Vagina (tissue), 2 donors: ENCODE measurements at places on chromosomes 1 and 21. TPM values are rescaled to one million over a fixed set of nuclear protein-coding genes. Genes with fewer than 3 reads are reported as not detected.

The ATAD3A gene
- 21.9 TPM for total RNA-seq

The SLAMF8 gene
- 1.5 TPM for total RNA-seq

The DENND2D gene
- total RNA-seq: 25.5 TPM

The HHIPL2 gene
- total RNA-seq: not detected

The NLRP3 gene
- 1.7 TPM for total RNA-seq

The PTPN22 gene
- total RNA-seq: 7.4 TPM

DNA sequence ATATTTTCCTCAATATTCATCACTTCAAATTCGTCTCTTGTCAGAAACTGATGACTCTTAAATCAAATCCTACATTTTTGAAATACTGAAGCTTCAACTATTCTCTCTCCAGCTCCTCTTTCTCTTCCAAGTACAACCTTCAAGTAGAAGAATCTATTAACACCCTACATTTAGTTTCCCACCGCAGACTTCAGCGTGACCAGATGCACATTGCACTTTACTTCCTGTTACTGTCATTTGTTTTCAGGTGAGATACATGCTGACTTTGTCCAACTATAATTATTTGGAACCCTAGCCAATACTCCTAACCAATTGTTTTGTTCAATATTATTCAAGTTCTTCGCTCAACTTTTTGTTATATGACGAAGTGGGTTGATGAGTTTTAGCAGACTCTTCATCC is 116.0 kb downstream of the MRPL39 start:
- no peaks in the 10 kb centered on the region for H3K4me1 ChIP-seq
- H3K27me3 ChIP-seq: no peaks in the 10 kb centered on the region
- no peaks in the 10 kb centered on the region for H3K36me3 ChIP-seq
- H3K4me3 ChIP-seq: no peak overlapping the region
- H3K27ac ChIP-seq: no peak overlapping the region
- no peak for DNase-seq

- no peaks in the 10 kb centered on the region for H3K36me3 ChIP-seq
- H3K27me3 ChIP-seq: no peaks in the 10 kb centered on the region
- no peak for DNase-seq
- H3K27ac ChIP-seq: no peak overlapping the region
- H3K4me1 ChIP-seq: peaks cover 19% of the 10 kb centered on the region
Observed at GRCh38 chr1:154611150-154611862, 3.3 kb upstream of the ADAR start.

DNA sequence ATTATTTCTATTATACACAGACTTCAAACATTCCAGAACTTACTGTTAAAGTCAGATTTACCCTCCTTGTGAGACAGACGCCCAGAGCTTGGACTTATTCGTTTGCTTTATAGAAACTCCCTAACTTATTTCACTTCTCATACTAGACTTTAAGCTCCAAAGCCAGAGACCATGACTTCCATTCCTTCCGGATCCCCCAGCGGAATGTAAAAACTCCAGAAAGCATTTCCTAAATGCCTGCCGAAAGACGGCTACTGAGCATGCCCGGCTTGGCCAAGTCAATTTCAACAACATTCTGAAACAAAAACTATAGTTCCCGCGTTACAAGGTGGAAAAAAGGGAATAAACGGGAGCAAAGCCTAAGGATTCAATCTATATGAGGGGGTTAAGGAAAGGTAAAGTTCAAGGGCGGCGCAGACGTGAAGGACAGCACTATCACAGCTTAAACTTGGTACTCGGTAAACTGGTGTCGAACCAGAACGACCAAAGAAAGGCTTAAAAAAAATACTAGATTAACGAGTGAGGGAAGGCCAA is 1.1 kb downstream of the USP48 start:
- no peak for DNase-seq
- H3K4me3 ChIP-seq: peak overlapping the region; percentile 71
- no peaks in the 10 kb centered on the region for H3K27me3 ChIP-seq
- H3K36me3 ChIP-seq: no peaks in the 10 kb centered on the region
- peak overlapping the region; percentile 99 for H3K27ac ChIP-seq
- H3K4me1 ChIP-seq: peaks cover 29% of the 10 kb centered on the region

DNA sequence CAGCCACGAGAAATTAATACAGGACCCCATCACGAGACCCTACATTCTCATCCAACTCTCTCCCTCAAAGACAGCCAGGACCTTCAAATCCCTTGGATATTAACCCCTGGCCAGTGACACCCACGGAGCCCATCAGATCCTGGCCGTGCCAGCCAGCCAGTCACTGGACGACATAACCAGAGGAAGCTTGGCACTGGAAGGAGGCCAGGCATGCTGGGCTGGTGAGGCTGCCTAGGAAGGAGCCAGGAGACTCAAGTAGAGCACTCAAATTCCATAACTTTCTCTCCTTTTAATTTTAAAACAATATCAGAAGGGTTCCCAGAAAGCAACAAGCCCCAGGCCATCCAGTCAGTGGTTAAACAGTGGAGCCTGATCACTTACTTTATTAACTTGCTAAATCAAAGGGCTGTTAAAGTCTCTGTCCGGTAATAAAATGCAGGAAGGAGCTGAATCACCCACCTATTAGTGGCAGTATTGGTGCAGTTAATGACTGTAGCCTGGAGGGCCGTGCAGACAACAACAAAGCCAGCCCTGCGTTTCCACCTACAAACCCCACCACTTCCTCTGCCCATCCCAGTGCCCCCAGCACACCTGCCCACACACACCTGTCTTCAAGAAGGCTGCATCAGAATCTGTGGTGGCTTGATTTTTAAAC is 78.0 kb downstream of the HIVEP3 start:
- H3K27me3 ChIP-seq: no peaks in the 10 kb centered on the region
- H3K4me3 ChIP-seq: no peak overlapping the region
- no peaks in the 10 kb centered on the region for H3K4me1 ChIP-seq
- no peak overlapping the region for H3K27ac ChIP-seq

GRCh38 chr1:66394603-66395002 is 139.3 kb upstream of the SGIP1 start:
- no peak overlapping the region for H3K4me3 ChIP-seq
- H3K27ac ChIP-seq: no peak overlapping the region
- H3K4me1 ChIP-seq: peaks cover 4% of the 10 kb centered on the region
- H3K27me3 ChIP-seq: no peaks in the 10 kb centered on the region

GRCh38 chr1:112982328-112982727 is 26.3 kb upstream of the SLC16A1 start:
- no peaks in the 10 kb centered on the region for H3K36me3 ChIP-seq
- H3K4me1 ChIP-seq: no peaks in the 10 kb centered on the region
- no peak overlapping the region for H3K27ac ChIP-seq
- no peak overlapping the region for H3K4me3 ChIP-seq
- DNase-seq: no peak

- H3K4me1 ChIP-seq: no peaks in the 10 kb centered on the region
- H3K27ac ChIP-seq: no peak overlapping the region
- H3K36me3 ChIP-seq: no peaks in the 10 kb centered on the region
- DNase-seq: no peak
Observed at GRCh38 chr1:34618381-34618780, 136.5 kb upstream of the GJB5 start.

- no peak overlapping the region for H3K27ac ChIP-seq
- no peak for DNase-seq
- H3K27me3 ChIP-seq: no peaks in the 10 kb centered on the region
- no peak overlapping the region for H3K4me3 ChIP-seq
- H3K4me1 ChIP-seq: no peaks in the 10 kb centered on the region
Observed at GRCh38 chr1:109605381-109605780, 14.0 kb downstream of the GNAT2 start.

DNA sequence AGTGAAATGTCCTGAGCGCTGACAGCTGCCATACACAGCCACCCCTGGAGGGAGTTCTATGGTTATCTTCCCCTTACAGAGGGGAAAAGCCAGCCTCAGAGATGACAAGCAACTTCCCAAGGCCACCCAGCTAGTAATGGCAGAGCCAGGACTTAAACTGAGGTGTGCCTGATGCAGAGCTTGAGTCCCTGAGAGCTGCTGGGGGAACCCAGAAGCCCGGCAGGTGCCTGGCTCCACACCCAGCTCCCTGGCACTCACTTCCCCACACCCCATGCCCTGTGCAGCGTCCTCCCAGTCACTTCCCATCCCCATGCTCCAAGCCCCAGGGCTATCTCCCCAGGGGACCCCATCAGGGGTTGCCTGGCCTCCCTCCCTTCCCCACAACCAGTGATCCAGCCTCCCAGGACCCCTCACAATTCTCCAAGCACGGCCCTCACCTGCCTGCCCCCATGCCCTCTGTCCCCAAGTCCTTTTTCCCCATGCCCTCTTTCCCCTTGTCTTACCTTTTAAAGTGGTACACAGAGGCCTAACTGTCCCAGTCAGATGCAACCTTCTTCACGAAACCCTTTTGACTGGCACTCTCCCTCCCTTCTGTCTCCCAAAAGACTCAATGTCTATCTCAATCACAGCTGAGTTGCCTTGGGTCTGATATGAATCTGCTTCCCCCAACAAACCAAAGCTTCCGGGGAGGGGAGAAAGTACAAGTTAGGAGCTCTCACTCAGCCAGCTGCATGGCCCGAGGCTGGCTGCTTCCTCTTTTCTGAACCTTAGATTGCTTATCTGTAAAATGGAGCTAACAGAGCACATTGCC is 39.8 kb upstream of the LRP8 start:
- no peak overlapping the region for H3K27ac ChIP-seq
- no peaks in the 10 kb centered on the region for H3K27me3 ChIP-seq
- DNase-seq: peak; percentile 77
- no peaks in the 10 kb centered on the region for H3K4me1 ChIP-seq
- H3K36me3 ChIP-seq: no peaks in the 10 kb centered on the region
- H3K4me3 ChIP-seq: no peak overlapping the region

GRCh38 chr1:187862506-187862905 is 1033.8 kb downstream of the PLA2G4A start:
- no peak overlapping the region for H3K4me3 ChIP-seq
- no peaks in the 10 kb centered on the region for H3K4me1 ChIP-seq
- no peak for DNase-seq
- no peaks in the 10 kb centered on the region for H3K36me3 ChIP-seq
- H3K27me3 ChIP-seq: no peaks in the 10 kb centered on the region
- H3K27ac ChIP-seq: no peak overlapping the region

GRCh38 chr1:245094092-245094491 is 60.7 kb upstream of the KIF26B start:
- peaks cover 4% of the 10 kb centered on the region for H3K36me3 ChIP-seq
- no peak overlapping the region for H3K27ac ChIP-seq
- no peaks in the 10 kb centered on the region for H3K4me1 ChIP-seq
- H3K4me3 ChIP-seq: no peak overlapping the region

DNA sequence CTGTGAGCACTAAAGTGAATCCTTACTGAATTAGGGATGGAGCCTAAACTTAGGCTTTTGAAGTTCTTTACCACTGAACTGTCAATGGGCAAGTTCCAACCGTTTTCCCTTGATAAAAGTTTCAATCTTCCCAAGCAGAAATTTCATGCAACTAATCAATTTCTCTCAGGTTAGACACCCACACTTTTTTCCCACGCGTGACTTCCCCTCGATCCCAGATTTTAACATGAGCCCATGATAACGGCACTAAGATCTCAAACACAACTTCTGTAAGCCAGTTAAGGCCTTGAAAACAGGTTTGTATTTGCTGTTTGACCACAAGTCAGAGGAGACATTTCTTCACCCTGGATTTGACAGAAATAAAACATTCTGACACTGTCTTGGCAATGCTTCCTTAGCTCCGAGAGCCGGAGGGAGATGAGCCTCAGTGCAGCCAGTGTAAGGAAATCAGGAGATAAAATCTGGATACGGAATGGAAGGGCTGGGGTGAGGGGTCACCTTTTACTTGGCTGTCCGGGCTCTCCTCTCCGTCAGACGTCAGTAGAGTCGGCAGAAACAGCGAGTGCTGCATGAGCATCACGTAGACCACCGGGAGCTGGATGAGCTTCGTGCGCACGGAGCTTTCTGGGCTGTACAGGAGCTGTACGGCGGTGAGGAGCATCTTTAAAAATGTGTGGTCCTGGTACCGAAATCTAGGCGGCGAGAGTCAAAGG is 39.7 kb downstream of the MRAP start:
- H3K27me3 ChIP-seq: no peaks in the 10 kb centered on the region
- H3K4me1 ChIP-seq: no peaks in the 10 kb centered on the region
- peaks cover 70% of the 10 kb centered on the region for H3K36me3 ChIP-seq
- DNase-seq: no peak

GRCh38 chr1:241706967-241707366 is 54.9 kb downstream of the WDR64 start:
- no peaks in the 10 kb centered on the region for H3K27me3 ChIP-seq
- no peak for DNase-seq
- no peak overlapping the region for H3K4me3 ChIP-seq
- no peaks in the 10 kb centered on the region for H3K36me3 ChIP-seq
- no peak overlapping the region for H3K27ac ChIP-seq
